RPMI7951 (cell line): ENCODE measurements at places on chromosomes 13 and 19. TPM values are rescaled to one million over a fixed set of nuclear protein-coding genes. Genes with fewer than 3 reads are reported as not detected.
A peak's percentile ranks its signal among the peaks of the same experiment; 100 is the strongest.

GRCh38 chr13:50715402-50716146, 127.9 kb downstream of the DLEU7 start:
- DNase-seq, result no peak

- DNase-seq, result no peak
Measured at GRCh38 chr13:46401432-46401831, 14.4 kb upstream of the RUBCNL start.

DNA sequence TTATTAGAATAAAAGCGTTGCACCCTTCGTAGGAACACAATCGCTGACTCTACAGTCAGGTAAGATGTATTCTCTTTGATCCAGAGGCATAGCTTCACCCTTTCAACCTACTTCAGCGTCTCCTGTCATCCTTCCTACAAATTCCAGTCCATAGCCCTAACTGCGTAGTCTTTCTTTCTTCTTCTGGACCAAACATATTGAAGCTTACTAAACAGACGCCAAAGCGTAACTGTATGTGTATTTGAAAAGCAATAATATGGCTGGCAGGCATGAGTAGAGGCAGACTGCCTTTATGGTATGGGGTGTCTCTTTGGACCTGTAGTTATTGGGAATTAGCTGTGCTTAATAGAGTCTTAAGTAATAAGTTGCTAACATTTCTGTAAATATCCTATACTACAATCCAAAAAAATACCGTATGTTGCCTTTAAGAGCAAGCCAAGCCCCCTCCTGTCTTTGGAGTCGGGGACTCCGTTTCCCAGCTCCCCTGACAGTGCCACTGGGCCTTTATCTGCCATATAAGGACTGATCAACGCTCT, 392 bp upstream of the ZNF548 start:
- DNase-seq, result no peak

The DNASE2 gene
- total RNA-seq, result 33.6 and 36.1 TPM in 2 replicates

DNA sequence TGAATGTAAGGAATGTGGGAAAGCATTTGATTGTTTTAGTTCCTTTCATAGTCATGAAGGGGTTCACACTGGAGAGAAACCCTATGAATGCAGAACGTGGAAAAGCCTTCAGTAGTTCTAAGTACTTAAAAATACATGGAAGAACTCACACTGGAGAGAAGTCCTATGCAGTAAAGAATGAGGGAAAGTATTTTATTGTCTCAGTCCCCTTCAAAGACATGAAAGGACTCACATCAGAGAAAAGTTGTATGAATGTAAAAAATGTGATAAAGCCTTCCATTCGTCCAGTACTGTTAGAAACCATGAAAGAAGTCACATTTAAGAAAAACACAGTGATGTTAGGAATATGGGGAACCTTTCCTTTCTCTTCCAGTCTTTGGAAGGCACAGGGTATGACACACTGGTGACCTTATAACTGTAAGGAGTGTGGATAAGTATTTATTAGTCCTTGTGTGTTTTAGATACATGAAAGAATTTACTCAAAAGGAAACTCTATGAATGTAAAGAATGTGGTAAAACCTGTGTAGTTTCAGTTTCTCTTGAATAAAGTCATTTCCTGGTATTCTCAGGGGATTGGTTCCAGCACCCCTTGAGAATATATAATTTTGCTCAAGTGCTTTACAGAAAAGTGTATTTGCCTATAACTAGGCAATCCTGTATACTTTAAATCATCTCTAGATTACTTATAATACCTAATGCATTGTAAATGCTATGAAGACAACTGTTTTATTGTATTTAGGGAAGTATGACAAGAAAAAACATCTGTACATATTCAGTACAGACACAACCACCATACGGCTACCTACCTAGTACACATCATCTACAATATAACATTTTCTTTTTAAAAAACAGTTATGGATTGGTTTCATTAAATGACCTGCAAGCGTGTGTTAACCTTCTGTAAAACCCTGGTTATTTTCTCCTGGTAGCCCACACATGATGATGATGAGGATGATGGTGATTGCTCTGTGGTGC, 52.8 kb downstream of the ZNF823 start:
- no peak for DNase-seq

GRCh38 chr13:51477149-51477548, 24.3 kb upstream of the INTS6 start:
- no peak for DNase-seq

GRCh38 chr19:35037716-35038622, 3.6 kb upstream of the HPN start:
- DNase-seq, result peak; percentile 48

- peak; percentile 50 for DNase-seq
Measured at GRCh38 chr13:113741191-113741668, 17.8 kb upstream of the TMEM255B start.

The SLITRK6 gene
- total RNA-seq, result 1.8 and 3.1 TPM in 2 replicates

DNA sequence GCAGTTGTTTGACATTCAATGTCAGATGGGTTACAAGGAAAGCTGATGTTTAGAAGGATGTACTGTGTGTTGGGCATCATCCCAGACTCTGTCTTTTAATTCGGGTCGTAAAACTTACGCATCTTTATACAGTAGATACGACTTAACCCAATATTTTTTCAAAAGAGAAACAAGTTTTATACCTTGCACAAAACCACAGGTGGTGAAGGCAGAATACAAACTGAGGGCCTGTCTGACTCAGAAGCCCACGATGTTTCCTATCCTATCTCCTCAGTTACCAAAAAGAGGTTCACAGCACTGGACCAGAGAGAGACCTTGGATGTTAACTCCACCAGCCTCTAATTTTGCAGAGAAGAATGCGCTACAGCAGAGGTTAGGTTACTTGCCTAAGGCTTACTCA, 477.0 kb downstream of the FOXO1 start:
- no peak for DNase-seq

The ERICH4 gene
- not detected in 2 replicates for total RNA-seq

- DNase-seq, result no peak
Measured at GRCh38 chr13:106597749-106598395, 29.9 kb upstream of the ARGLU1 start.

The CAPN12 gene
- total RNA-seq, result not detected in 2 replicates

The ADGRE2 gene
- 3.9 and 6.1 TPM in 2 replicates for total RNA-seq

- DNase-seq, result peak; percentile 68
Measured at GRCh38 chr19:55452749-55453346, 8.6 kb downstream of the ISOC2 start.

DNA sequence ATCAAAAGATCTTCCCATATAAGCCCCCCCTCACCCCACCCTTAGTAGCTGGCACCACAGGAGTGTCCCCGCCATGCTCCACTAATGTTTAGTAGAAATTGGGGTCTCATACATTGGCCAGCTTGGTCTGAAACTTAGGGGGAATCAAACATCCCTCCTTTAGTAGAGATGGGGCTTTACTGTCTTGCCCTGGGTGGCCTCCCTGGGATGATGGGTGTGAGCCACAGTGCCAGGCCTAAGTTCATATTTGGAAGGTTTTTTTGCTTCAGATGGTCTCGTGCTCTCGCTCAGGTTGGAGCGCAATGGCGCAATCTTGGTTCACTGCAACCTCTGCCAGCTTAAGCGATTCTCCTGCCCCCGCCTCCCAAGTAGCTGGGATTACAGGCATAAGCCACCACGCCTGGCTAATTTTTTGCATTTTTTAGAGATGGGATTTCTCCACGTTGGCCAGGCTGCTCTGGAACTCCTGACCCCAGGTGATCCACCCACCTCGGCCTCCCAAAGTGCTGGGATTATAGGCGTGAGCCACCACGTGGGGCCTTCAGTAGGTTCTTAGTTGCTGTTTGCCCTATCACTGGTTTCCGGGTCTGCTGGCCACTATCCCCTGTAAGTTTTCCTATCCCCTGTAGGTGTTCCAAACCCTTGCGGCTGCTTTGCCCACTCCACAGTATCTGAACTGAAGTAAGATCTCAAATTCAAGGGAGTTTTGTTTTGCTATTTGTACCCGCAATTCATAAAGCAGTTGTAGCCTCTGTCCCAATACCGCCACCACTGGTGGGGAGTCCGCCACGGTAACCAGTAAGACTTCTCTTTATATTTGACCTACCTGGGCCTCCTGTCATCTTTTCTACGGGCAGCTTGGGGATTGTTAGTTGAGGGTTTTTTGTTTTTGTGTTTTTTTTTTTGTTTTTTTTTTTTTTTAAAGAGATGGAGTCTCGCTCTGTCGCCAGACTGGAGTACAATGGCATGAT, 34.1 kb downstream of the NLRP12 start:
- DNase-seq, result no peak

The ZNF418 gene
- total RNA-seq, result 2.1 and 3.1 TPM in 2 replicates

- peak; percentile 87 for DNase-seq
Measured at GRCh38 chr19:43444531-43445287, 20.7 kb downstream of the LYPD3 start.

- no peak for DNase-seq
Measured at GRCh38 chr19:5232798-5233505, 107.7 kb downstream of the PTPRS start.

The DENND1C gene
- not detected in 2 replicates for total RNA-seq

The FBXO27 gene
- 0.10 TPM in 1 of 2 replicates, not detected in the other for total RNA-seq

DNA sequence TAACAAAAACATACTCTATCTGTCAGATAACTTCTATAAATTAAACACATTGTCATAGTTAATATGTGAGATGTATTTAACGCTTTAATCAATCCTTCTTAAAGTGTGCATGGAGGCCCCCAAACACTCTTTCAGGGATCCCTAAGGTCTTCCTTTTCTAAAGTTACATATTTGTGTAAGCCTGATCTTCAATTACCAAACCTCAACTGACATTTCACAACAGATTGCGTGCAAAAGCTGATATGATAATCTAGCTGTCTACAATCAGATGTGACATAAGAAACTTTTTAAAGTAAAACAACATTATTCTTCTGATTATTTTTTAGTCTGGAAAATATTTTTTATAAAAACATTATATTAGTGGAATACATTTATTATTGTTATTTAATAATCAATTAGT, 1850.4 kb downstream of the OLFM4 start:
- DNase-seq, result no peak

DNA sequence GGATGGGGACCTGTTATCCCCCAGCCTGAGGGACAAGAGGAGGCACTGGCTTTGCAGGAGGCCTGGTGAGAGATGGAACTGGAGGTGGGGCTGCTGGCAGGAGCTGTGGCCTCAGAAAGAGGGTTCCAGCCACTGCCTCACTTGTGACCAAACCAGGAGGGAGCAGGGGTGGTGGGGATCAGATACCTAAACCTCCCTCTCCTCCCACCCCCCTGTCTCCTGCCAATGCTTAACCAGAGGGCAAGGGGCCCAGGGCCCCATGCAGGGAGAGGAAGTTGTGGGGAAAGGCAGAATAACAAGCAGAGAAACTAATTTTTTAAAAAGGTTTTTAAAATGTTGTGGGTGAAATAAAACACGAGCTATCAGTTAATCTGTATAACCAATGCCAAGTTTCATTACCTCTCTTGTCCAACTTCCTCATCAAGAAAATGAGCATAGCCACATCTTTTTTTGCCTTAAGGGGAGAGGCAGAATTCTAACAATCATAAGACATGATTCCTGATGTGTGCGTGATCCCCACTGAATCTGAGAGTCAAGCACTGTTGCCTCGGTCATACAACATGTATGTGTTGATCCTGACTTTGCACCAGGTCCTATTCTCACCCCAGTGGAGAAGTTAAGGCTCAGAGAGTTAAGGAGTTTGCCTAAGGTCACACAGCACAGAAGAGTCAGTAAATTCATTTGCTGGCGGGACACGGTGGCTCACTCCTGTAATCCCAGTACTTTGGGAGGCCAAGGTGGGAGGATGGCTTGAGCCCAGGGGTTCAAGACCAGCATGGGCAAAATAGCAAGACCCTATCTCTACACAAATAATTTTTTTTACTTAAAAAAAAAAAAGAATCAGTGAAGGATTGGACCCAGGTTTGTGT, 12.9 kb downstream of the FXYD5 start:
- peak; percentile 30 for DNase-seq

GRCh38 chr19:54560881-54561385, 12.7 kb upstream of the LILRA2 start:
- peak; percentile 49 for DNase-seq

The IL12RB1 gene
- total RNA-seq, result 2.3 and 4.3 TPM in 2 replicates

The SIGLEC7 gene
- not detected in 2 replicates for total RNA-seq

- DNase-seq, result peak; percentile 81
Measured at GRCh38 chr13:39565036-39565949, 37.7 kb downstream of the LHFPL6 start.

GRCh38 chr13:111202156-111202621, 87.1 kb downstream of the ARHGEF7 start:
- no peak for DNase-seq

DNA sequence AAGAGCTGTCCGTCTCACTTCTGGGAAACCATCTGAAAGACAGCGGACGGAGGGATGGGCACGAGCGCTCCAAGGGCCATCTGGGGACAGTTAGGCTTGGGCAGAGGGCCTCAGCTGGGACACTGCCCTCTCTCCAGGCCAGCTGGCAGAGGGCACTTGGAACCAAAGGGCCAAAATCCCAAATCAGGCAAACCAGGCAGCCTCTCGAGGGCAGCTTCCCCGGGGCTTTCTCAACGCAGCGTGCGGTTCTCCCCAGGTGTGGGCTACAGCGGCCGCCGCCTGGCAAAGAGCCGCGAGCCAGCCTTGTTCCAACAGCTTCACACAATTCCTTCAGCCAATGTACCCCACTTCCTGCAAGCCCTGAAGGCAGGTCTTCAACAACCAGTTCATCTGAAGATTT, 5.0 kb downstream of the MLLT1 start:
- DNase-seq, result peak; percentile 27

- DNase-seq, result no peak
Measured at GRCh38 chr19:33780746-33781145, 15.9 kb upstream of the KCTD15 start.

GRCh38 chr13:33050161-33050560, 33.9 kb downstream of the KL start:
- no peak for DNase-seq

- DNase-seq, result no peak
Measured at GRCh38 chr13:30362869-30363268, 55.5 kb upstream of the KATNAL1 start.

The C19orf85 gene
- total RNA-seq, result not detected in 2 replicates

The NALCN gene
- total RNA-seq, result 2.9 and 3.2 TPM in 2 replicates

DNA sequence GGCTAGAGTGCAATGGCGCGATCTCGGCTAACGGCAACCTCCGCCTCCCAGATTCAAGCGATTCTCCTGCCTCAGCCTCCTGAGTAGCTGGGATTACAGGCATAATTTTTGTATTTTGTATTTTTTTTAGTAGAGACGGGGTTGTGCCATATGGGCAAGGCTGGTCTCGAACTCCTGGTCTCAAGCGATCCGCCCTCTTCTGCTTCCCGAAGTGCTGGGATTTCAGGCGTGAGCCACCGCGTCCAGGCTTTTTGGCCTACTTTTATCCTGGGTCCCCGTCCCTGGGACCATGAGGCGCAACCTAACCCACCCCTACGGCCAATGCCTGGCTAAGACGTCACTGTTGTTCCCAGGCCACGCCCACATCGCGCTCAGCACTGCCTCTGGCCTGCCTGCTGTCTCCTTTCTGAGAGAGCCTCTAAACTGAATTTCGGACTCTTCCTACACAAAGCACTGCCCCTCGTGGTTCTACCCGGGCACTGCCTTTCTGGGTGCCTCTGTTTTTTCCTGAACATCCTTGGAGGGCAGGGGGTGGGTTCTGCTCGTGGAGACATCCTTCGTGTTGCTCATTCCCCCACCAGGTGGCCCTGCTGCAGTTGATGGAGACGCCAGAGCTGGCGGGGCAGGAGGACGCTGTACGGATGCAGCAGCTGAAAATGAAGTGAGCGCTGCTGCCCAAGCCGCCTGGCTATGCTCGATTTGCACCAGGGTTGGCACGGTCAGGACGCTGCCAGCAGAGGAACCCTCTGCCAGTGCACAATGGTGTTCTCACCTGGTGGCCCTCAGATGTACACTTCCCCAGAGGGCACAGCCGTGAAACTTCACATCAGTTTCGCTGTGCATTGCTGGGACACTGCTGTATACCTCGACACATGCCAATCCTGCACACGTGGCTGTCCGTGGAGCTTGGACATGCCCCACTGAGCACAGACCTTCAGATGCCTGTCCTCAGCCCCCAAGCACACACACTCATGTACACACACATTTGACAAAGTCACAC, 2.0 kb downstream of the REX1BD start:
- no peak for DNase-seq
